ENCODE measurements at places on chromosomes 12 and 14. TPM values are rescaled to one million over a fixed set of nuclear protein-coding genes. Genes with fewer than 3 reads are reported as not detected.

BMAL2 gene
- 29.1 TPM for total RNA-seq

NPFF gene
- not detected for total RNA-seq

PROX2 gene
- not detected for total RNA-seq

PLBD1 gene
- total RNA-seq, result 0.94 TPM

SERPINA12 gene
- not detected for total RNA-seq

MGP gene
- 1.6 TPM for total RNA-seq

ABCC9 gene
- total RNA-seq, result 15.7 TPM

OAS1 gene
- total RNA-seq, result 2.5 TPM

TMCC3 gene
- 8.1 TPM for total RNA-seq

BCL11B gene
- 48.5 TPM for total RNA-seq

PTCSC3 gene
- not detected for total RNA-seq

PZP gene
- not detected for total RNA-seq

ADGRD1 gene
- total RNA-seq, result 4.1 TPM

KRT6C gene
- total RNA-seq, result not detected

SDR9C7 gene
- 0.31 TPM for total RNA-seq

P2RX7 gene
- total RNA-seq, result 3.4 TPM

GPR68 gene
- 4.4 TPM for total RNA-seq
